ENCODE measurements at places on chromosomes 11 and 22.

DNA sequence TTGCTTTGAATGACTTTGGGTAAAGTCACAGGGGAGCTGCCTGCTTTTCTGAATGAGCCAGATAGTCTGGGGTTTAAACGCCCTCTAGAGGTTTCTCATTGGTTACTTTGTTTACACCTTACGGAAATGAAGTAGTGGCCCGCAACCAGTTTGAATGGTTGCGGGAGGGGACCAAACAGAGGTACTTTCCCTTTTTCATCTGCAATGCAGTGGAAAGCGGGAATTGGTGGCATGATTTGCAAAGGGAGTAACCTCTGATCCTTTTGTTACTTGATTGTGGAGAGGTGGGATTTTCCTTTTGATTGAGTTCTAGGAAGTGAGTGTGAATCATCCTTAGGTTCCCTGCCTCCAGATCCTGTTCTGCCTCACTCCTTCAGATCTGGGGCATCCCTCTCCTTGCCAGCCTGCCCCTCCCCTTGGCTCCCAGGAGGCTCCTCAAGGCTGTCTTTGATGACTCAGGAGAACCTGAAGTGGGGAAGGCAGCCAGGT lies 15.9 kb upstream of the GLYATL1 start:
- DNase-seq, result peak; percentile 16

GRCh38 chr11:93623179-93623578 lies 38.3 kb upstream of the CEP295 start:
- peak; percentile 53 for DNase-seq

GRCh38 chr11:22558664-22559063 lies 67.0 kb downstream of the FANCF start:
- no peak for DNase-seq

- DNase-seq, result no peak
Observed at GRCh38 chr11:120188371-120188770, 22.5 kb upstream of the OAF start.

DNA sequence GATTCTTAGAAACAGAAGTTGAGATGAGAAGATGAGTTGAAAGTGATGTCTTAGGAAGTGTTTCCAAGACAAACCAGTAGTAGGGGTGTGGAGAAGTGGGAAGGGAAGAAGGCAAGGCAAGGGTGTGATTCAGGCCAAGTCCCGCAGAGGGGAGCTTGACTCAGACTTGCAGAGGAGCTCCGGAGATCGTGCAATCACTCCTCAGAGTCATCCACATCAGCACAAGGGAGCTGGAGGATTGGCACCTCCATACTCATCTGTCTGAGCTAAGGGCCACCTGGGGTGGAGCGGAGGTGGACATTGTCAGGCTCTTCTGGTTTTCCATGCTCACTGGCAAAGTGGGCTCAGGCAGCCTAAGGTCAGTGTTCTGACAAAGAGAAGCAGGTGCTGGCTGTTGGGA lies 44.4 kb downstream of the CHRDL2 start:
- peak; percentile 64 for DNase-seq

All from suppressor macrophage treated with lipopolysaccharide for 4 hours (primary cell).